ENCODE measurements at places on chromosomes 2 and 18.
A peak's percentile ranks its signal among the peaks of the same experiment; 100 is the strongest.

GRCh38 chr2:236196366-236196765, 28.2 kb upstream of the GBX2 start:
- no peak for DNase-seq

GRCh38 chr2:9964334-9964980, 13.0 kb downstream of the GRHL1 start:
- DNase-seq: no peak

DNA sequence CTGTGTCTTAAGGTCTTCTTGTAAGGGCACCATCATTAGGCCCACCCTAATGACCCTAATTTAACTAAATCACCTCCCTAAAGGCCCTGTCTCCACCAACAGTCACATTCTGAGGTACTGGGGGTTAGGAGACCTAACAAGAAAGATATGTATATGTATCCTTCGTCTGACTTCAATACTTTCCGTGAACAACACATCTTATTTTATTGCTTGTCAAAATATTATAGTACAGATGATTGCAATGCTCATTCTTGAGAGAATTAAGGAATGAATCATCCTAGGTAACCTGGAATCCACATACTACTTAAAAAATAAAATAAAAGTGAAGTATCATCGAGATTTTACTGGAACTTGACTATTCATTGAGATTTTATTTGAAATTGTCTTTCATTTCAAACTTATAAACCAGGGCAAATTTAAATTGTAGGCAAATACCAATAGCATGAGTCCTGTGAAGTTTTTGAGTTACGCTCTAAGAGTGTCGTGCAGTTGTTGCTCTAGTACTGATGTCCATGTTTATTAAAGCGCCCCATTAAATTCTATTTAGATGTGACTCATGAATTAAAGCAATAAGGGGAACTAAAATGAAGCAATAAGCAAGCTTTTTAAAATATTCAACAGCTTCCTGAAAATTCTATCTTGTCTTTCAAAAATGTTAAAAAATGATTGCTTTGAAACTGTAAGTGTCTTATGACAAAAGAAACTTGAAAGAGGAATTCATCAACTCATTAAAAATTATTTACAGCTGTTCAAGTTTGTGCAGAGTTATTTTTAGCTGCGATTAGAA, 40.0 kb downstream of the CCDC102B start:
- DNase-seq: no peak

DNA sequence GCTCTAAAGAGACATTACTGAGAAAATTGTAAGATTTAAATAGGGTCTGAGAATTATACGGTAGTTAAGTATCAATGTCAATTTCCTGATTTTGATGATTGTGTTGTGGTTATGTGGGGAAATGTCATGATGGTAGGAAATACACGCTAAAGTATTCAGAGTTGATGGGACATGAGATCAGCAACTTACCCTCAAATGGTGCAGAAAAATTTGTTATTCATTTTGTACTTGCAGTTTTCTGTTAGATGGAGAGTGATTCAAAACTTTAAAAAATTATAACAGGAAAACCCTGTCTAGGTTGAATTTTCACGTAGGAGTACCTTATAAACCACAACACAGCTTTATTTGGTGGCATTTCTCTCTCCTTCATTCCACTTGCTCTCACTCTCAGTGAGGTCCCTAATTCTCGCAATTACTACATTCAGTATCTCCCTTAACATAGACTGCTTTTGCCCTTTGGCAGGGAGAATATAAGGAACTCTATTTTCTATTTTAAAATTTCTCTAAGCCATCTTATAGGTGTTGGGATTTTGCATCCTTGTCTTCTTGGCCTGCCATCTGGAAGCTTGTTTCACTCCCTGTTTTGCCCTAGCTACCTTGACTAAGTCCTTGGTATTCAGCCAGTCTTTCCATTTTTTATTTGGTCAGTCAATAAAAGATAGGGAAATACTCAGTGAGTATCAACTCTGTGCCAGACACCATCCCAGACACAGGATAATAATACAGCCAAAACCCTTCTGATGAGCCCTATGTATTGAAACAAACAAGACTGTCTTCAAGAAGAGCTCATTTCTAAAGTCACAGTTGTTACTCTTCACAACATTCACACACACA, 550.6 kb upstream of the ACVR2A start:
- no peak for DNase-seq

DNA sequence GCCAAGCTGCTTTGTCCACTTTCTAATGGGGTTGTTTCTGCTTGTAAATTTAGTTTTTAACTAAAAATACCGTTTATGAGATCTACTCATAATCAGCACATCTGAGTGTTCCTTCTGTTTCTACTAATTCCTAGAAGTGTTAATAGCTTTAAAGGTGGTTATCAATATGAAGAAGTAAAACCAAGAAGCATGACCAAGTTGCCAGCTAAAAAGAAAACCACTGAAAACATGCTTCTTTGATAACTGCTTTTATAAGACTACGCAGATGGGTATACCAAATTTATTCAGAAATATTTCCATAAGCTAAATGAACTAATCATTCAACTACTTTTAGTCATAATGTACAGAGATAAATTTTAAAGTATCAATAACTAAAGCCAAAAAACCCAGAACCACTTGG, 101.8 kb downstream of the C2orf74 start:
- DNase-seq: no peak

GRCh38 chr18:79570266-79571201, 109.1 kb upstream of the CTDP1 start:
- peak; percentile 2 for DNase-seq

- peak; percentile 55 for DNase-seq
These were observed 6.3 kb downstream of the C2orf81 start for GRCh38 chr2:74414881-74415761.

- no peak for DNase-seq
These were observed 158.7 kb downstream of the MGAT5 start for GRCh38 chr2:134412639-134412999.

DNA sequence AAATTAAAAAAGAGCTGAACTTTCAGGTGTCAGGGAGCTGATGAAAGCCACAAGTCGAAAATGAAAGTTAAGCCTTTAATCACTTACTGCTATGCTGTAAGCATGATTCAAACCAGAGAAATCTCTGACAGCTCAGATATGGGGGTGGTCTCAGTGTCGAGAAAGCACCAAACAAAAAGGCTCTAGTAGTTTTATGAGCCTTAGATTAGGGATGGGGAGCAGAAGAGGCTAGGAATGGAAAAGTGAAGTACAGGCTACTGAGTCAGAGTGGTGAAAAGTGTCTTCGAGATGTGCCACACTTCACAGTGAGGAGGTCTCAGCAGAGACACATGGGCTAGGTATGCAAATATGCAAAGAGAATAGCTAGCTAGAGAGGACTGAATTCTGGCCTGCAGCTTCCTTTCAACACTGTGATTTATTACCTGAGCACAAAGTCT, 482.2 kb downstream of the SPAG16 start:
- DNase-seq: no peak
